Fibroblast of mammary gland (primary cell): ENCODE measurements at places on chromosomes 12 and 14.

DNA sequence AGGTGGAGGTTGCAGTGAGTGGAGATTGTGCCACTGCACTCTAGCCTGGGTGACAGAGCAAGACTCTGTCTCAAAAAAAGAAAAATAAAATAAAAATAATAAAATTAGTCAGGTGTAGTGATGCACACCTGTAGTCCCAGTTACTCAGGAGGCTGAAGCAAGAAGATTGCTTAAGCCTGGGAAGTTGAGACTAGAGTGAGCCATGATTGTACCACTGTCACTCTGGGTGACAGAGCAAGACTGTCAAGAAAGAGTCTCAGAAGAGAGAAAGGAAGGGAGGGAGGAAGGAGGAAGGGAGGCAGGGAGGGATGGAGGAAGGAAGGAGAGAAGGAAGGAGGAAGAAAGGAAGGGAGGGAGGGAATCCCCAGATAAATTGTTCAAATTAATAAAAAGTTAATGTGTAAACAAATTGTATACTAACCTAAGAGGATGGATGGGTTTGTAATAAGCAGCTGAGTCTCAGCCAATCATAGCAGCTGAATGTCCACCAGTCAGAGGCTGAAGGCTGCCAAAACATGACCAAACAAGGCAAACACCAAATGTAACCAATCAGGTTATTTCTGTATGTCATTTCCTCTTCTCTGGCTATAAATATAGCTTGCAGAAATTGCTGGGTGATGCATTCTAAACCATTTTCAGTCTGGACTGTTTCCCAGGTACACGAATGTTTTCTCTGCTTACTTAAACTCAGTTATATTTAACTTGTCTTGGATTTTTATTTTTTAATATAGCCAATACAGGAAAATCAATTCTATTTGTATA is 6.1 kb upstream of the CDCA4 start:
- peak; percentile 80 for DNase-seq

DNA sequence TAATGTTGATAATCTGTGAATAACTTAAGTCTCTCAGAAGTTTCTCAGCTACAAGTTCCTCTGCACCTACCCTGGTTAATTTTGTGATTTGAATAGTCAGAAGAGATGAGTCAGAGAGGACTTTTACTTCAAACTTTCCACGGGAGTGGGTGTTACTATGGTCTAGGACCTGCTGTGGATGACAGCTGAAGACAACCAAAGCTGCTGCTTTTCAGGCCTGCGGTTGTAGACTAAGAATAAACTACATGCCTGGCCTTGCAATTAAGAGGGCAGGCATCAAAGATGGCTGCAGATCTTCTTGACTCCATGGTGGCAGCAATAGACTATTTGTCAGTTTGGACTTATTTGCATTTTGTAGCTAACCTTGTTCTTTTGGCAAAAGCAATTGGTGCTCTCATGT is 227.1 kb upstream of the KRR1 start:
- DNase-seq: peak; percentile 25

GRCh38 chr12:2833810-2834209 is 1.0 kb downstream of the NRIP2 start:
- no peak for DNase-seq

- DNase-seq: no peak
Observed at GRCh38 chr14:89466484-89466883, 49.5 kb upstream of the FOXN3 start.

GRCh38 chr12:47737936-47738594 is 12.8 kb upstream of the ENDOU start:
- no peak for DNase-seq

- peak; percentile 71 for DNase-seq
Observed at GRCh38 chr12:122422730-122423257, 325 bp upstream of the CLIP1 start.

DNA sequence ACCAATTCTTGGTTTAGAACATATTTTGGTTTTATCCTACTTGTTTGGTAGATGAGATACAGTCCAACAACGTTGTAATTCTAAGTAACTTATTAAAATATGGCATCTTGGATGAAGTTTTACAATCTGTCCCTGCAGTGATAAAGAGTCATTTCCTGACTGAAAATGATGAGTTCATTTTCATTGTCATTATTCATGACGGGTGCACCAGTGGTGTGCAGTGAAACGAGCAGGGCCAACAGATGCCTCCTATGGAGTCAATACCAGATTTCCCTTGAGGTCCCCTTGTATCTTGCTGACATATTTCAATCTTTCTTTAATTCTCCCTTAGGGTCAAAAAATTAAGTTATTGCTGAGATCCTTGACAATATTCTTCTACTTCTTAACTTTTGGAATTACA is 438.5 kb downstream of the LRIG3 start:
- DNase-seq: no peak

DNA sequence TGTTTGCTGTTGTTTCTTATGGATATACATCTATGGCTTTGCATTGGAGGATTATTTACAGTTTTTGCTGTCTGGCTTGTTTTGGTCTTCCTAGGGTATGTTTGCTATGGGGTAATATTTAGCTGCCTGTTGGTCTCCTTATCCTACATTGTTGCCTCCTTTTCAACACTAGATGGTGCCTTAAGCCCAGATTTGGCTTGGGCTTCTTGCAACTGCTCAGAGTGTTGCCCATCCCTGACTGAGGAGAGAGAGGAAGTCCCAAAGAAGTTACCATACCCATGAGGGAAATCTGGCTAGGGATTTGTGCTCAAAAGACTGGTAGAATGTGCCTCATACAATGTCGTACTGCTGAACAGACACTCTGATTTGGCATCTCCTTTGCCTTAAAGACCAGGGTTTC is 94.6 kb upstream of the MUCL1 start:
- DNase-seq: peak; percentile 36

DNA sequence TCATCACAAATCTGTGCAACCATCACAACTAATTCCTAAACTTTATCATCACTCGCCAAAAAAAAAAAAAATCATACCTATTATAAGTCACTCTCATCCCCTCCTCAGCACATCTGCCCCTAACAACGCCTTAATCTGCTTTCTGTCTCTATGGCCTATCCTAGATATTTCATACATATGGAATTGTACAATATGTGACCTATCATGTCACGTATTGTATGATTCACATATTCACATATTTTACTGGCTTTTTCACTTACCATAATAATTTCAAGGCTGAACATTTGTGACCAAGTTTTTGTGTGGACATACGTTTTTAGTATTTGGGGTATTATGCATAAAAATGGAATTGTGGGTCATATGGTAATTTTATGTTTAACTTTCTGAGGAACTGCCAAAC is 400.7 kb downstream of the DAD1 start:
- peak; percentile 74 for DNase-seq

DNA sequence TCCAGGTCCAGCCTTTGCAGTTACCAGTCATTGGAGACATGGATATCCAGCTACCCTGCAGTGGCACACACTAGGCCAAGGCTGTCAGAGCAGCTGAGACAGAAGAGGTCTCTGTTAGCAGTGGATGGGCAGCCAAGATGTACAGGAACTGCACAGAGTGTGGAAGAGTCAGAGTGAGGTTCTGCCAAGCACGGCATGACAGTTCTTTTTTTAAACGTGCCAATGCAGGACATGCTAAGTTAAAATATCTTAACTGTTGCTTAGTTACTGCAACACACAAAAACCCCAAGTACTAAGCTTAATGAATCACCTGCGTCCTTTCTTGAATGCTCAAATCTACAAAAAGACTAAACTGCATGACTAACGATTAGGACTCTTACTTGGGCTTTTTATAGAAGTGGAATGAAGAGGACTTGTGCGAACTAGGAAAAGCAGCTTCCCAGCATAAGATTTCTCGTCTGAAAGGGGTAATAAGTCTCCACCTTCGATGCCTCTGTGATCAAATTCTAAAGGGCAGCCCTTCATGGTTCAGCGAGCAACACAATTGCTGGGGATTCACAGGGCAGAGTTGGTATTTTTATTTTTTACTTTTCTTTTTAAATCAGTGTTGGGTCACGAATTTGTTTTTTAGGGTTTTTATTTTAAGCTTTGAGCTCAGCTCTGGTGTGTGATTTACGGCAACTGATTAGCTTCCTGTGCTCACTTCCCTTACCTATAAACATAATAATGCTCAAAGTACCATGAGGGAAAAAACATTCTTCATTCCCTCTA is 20.6 kb downstream of the MAPK1IP1L start:
- DNase-seq: peak; percentile 92

- DNase-seq: no peak
Observed at GRCh38 chr12:40663781-40664180, 28.5 kb upstream of the CNTN1 start.

- DNase-seq: no peak
Observed at GRCh38 chr12:68959143-68959858, 26.3 kb upstream of the CPM start.

DNA sequence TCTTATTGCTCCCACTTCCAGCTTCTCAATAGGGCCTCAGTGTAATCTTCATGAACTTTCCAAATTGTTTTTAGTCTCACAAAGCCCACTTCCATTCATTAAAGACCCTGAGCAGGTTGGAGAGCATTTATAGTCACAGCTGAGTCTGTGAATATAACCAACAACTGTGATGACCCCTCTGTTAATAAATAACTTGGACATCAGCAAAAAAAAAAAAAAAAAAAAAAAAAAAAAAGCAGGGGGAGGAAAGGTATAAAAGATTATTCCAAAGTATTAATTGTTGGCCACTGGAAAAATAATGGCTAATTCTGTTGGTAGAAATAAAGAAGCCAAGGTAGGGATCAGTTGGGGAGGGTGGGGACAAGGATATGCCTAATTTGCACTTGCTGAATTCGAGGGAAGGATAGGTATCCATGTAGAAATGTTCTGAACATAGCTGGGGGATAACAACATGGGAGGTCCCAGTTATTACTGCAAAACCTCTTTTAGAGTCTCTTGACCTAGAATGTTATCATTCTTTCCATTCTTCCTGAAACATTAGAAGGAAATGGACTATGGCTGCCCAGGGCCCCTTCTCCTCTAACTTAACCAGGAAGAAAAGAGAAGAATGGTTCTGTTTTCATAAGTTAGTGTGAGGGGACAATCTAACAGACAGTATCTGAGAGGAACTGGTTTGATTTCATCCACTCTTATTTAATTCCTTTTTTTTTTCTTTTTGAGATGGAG is 56.5 kb downstream of the SAMD4A start:
- DNase-seq: no peak

DNA sequence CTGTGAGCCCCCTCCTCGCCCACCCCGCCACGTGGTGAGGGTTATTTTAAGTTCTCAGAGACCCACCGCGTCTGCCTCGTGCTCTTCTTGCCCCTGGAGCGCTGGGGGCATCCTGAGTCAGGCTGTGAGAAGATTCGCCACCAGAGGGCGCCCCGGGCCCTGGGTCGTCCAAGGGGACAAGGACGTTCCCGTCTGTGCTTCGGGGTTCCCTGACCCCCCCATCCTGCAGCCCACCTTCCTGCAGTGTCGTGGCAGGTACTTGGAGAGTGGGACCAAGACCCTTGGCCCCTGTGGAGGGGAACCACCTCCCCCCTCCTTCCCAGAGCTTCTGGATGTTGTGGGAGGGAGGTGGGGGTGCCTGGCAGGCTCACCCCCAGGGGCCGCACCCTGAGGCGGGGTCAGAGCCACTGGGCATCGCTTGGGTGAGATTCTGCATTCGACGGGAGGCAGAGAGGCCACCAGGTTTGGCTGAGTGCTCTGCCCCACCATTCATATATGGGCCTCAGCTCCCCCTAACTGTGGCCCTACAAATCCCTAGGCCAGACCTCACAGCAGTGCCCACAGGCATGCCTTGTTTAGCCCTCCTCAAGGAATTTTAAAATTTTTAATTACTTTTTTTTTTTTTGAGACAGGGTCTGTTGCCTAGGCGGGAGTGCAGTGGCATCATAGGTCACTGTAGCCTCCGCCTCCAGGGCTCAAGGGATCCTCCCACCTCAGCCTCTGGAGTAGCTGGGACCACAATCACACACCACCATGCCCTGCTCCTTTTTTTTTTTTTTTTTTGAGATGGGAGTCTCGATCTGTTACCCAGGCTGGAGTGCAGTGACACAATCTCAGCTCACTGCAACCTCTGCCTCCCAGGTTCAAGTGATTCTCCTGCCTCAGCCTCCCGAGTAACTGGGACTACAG is 17.0 kb downstream of the RHOF start:
- peak; percentile 60 for DNase-seq

DNA sequence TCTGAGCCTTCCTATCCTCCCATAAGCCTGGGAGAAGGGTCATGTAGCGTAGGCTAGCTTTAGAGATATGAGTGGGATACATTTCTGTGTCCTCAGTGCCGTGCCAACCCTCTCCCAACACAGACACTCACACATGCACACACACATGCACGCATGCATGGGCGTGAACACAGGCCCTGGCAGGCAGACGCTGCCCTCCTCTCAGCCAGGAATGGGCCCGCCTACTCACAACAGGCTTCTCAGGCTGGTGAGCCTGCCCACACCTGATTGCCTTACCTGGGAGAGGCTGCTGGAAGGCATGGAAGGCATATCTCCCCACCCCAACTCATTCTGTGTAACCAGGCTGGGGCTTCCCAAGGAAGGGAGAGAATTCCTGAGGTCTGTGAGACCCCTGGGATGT is 12.8 kb upstream of the ACVR1B start:
- no peak for DNase-seq

GRCh38 chr12:71426300-71427047 is 13.1 kb upstream of the LGR5 start:
- DNase-seq: no peak

GRCh38 chr14:66041582-66041981 is 444.6 kb upstream of the CCDC196 start:
- no peak for DNase-seq

DNA sequence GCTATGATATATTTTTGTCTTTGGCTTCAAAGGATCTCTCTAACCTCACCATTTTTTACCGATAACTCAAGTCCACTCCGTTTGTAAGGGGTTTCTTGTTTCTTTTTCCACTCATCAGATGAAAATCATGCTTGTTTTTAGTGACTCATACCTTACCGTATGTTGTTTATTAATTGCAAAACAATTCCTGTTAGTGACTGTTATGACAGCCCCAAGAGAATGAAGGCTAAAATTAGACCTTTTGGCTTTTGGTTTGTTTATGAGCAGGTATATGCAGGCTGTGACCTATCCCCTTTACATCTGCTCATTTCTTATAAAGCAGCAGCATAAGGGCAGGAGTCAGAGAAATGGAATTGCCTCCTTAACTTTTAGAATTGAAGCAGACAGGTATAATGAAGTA is 319.8 kb downstream of the CEP128 start:
- peak; percentile 87 for DNase-seq

DNA sequence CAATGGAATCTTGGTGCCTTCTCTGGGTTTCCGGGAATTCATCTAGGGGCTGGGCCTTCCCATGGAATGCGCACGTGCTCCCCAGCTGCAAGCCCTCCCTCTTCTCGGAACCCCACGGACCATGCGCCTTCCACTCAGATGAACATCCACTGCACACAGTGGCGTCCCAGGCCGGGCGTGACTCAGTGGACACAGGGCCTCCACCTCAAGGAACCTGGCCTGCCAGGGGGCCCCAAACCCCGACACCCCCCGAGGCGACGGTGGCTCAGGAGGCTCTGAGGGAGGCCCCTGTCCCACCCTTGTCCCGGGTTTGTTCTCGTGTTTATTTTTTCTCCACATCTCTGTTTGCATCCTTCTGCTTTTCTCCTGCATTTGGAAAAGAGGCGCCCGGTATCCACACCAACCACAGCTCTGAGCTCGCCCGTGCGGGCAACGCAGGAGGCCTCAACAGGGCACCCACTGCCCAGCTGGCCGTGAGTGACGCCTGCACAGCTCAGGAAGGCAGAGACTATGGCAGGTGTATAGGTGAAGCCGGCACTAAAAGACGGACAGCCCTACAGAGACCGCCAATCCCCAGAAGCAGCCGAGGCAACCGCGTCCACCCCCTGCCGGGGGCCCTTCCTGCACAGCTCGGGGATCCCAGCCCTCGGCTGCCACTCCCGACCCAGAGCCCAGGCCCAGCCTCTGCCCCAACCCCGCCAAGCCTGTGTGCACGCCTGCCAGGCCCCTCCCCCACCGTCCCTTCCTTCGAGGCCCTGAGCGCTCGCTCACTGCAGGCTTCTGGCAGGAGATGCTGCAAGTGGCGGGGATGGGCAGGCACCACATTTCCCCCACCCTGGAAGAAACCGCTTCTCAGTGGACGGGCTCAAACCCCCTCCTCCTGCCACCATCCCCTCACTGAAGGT is 23.8 kb upstream of the GALNT9 start:
- DNase-seq: no peak
